Posterior cingulate gyrus (tissue), 11 donors: ENCODE measurements at places on chromosomes 3 and 15.

- no peak for DNase-seq
These were observed 47.5 kb downstream of the ZNF609 start for GRCh38 chr15:64507845-64508244.

DNA sequence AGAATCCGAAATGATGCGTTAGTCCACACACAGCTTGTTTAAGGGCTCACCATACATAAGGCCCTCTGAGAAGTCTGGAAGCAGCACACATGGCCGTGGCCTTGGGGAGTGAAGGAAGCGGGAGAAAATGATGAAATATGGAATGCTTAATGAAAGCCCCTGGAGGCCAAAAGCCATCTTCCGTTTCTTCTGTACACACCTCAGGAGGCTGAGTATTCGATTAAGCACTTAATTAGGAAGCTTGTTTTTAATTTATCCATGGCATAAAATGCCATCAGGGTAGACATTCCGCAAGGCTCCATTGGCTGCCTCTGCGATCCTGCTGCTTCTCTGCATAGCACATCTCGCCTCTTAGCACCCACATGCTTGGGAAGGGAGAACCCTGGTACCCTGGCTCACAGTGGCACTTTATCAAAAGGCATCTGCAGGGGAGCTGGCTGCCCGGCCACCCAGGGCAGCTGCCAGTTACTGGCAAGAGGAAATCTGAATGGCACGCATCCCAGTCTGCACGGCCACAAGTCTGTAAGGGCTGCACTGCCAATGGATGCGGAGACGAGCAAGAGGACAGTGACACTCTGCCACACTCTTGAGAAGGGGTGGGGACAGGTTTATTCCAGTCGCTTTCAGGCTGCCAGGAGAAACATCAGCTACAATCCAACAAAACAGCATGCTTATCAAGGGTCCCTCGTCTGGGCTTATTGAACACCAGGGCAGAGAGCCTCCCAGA lies 356.2 kb downstream of the OCA2 start:
- DNase-seq: no peak

- no peak for DNase-seq
These were observed 10.8 kb downstream of the GHRL start for GRCh38 chr3:10281951-10282350.

DNA sequence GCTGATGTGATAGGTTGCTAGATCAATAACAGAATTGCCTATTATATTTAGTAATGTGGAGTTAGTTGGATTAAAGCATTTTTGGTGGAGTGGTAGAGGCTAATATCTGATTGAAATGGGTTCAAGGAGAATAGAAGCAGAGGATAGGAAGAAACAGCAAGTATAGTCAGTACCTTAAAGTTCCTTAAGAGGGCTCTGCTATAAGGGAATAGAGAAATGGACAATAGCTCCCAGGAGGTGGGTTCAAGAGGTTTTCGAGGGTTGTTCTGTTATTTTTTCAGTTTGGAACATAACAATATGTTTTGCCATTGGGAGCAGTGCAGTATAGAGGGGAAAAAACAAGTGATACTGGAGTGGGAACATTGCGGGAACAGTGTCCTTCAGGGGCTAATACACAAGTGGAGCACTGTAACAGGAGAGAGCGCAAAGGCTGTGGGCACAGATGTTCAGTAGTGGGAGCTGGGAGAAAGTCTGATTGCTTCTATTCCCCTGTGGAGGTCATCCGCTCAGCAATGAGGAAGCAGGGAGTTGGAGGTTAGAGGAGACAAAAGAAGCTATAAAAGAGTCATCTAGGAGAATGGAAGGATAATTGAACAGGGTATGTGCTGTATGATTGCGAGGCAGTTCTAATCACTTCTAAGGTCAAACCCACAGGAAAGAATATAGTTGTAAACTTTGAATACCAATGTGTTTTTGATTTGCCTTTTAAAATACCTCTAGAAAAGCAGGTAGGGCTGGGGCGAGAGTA lies 3.3 kb downstream of the MRPS11 start:
- no peak for DNase-seq

GRCh38 chr3:123330441-123330991 lies 118.4 kb downstream of the ADCY5 start:
- no peak for DNase-seq

DNA sequence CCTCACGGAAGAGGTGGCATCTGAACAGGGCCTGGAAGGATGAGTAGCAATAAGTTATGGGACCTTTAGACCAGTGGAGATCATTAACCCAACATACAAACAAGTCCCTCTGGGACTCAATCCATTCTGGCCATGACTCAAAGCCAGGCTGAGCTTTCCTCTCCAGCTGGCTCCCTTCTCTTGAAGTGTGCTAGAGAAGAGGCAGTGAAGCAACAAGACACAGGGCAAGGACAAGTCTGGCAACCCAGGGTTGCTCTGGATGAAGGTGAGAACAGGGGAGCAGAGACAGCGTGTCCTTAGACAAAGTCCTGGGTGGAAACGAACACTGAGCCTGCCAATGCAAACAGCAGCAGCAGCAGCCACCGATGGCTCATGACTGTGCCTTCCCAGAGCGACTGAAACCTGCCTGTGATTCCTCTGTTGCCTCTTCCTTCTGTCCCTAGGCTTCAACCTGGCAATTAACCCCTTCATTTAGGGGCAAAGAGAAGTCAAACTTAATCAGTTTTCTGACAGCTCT lies 86.8 kb downstream of the BDH1 start:
- DNase-seq: no peak

DNA sequence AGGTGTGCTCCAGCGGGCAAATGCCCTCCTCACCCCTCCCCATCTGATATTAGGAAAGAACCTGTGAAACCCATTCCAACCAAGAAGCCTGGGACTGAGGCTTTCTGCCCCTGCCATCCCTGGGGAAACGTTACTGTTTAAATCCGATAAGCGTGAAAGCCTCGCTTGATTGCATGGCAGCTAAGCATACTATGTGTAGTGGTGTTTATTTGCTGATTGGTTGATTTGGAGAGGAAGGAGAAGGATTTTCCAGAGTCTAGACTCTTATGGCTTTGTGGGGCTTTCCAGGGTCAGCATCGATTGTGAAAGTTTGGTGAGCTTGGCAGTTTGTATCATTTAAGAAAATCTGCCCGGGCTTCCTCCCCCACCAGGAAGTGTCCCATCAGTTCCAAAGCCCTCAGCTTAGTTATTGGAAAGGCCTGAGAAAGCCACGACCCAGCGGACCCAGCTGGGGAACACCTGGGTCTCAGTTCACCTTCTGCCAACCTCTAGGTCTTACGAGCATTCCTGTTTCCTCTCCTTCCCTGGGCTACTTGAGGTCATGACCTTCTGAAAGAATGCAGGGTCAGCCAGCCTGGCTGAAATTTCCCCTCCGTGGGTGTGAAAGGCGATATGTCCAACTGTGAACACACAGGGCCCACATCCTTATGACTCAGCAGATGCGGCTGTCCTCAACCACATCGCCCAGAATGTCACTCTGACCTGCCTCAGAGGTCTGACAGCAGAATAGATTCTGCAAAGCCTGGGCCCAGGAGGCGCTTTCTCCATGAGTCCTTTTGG lies 62.8 kb upstream of the HERC1 start:
- DNase-seq: no peak

- no peak for DNase-seq
These were observed 33.0 kb downstream of the KBTBD8 start for GRCh38 chr3:67030785-67031740.
